Fibroblast of skin of left biceps (primary cell): ENCODE measurements at places on chromosomes 11 and 22.

DNA sequence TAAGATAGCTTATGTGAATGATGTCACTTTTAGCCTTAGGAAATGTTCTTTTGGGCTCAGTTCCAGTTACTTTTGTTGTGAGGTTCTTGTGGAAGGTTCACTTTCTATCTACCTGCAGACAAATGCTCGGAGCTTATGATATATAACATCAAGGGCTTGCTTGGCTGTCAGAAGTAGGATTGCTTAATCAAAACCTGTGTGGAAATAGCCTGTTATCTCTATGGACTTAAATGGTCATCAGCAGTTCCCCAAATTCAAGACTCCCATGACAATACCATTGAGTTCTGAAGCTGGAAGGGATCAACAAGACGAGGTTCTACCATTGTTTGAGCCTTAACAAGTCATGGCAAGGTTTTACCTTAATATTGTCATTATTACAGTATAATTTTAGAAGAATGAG lies 43.8 kb downstream of the FLI1 start:
- no peak for DNase-seq

GRCh38 chr11:65439331-65440181 lies 17.0 kb downstream of the NEAT1 start:
- DNase-seq: no peak

DNA sequence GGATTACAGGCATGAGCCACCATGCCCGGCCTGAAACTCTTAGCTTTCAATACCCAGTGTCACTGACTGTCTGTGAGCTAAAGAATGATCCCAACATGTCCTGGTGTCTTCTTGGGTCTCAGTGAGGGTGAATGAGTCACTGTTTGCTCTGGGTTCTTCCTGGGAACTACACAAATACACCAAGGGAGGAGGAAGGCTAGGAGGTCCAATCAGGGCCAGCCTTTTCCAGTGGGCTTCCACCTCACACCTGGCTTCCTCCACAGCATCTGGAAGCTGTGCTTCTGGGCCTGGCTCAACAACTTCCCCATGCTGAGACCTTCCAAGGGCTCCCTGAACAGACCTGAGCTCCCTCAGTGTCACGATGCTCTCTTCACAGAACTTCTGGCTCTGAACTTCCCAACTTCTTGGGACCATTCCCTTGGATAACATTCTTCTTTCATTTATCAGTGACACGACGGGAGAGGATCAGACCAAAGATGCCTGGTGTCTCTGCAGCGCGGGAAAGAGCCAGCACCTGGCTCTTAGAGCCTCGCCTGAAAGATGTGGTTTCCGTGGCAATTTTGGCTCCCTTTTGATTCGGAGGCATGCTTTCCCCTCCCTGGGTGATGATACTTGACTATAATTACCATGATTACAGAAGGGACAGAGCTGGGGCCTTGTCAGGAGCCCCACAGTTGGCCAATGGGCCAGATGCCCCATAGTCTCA lies 22.3 kb upstream of the CHRM4 start:
- DNase-seq: no peak

DNA sequence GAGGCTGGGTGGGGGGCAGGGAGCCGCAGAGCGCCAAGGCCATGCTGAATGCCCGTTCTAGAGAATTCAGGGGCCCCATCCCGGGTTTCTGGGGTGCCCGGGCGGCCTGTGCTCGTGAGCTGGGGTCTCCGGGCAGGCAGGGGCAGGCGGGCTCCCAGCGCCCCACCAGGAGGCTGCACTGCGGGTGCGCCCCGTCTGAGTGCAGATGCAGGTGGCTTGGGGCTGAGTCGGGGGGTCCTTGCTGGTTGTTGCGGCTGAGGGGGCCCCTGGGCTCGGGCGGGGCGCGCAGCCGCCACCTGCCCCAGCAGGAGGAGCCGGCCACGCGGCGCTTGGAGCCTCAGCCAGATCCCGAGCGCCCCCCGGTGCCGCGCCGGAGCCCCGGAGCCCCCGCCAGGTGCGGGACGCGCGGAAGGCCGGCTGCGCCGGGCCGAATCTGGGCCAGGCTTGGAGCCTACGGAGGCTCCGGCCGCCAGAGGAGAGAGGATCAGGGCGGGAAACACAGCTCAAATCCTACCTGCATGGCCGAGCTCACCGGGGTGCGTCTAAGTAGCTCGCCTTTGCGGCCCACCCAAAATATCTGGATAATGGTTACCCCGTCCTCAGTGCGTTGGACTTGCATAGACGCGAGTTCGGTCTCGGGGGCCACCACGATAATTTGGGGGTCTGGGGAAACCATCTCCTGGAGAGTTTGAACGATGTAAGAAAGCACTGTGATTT lies 590 bp upstream of the IGF2 start:
- DNase-seq: no peak

GRCh38 chr22:16586991-16587390 lies 5.6 kb downstream of the CCT8L2 start:
- DNase-seq: no peak

GRCh38 chr11:17014833-17015626 lies 816 bp upstream of the PLEKHA7 start:
- no peak for DNase-seq

- DNase-seq: no peak
Observed at GRCh38 chr11:123405123-123405592, 24.9 kb upstream of the GRAMD1B start.

GRCh38 chr11:124123622-124124021 lies 8.4 kb downstream of the VWA5A start:
- no peak for DNase-seq

DNA sequence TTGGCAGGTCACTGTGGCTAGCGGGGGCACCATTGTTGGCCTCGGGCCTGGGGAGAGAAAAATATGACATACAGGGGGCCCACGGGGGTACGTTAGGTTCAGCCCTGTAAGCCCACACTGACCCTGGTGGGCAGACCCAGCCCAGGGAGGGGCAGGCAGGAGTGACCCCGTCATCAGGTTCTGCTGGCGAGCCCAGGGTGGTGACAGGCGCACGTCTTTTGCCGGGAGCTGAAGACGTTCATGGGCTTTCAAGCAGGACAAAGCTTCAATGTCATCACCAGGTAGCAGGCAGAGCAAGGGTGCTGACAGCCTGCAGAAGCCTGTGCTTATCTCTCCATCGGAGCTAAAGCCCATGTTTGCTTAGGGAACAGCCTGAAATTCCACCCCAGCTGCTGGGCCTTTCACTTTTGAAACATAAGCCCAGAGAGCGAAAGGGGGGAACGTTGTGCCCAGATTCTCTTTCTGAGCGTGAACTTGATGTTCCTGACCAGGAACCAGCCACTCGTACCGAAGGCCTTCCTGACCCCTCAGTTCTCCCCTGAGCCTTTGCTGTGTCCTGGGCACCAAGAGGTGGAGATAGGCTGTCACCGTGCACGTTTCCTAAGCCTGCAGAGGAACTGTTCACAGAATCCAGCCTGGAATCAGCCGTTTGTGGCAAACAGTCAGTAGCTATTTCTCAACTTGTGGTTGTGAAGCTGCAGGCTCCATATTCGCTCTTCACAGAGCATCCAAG lies 74.0 kb upstream of the ATXN10 start:
- no peak for DNase-seq

DNA sequence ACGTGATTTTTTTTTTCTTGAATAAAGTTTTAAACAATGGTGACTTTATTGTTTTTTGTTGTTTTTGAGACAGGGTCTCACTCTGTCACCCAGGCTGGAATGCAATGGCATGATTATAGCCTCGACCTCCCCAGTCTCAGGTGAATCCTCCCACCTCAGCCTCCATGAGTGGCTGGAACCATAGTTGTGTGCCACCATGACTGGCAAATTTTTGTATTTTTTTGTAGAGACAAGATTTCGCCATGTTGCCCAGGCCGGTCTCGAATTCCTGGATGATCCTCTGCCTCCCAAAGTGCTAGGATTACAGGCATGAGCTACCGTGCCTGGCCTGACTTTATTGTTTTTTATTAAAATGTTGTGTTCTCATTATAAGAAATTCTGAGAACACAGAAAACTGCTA lies 12.2 kb upstream of the CRYBB3 start:
- DNase-seq: no peak

DNA sequence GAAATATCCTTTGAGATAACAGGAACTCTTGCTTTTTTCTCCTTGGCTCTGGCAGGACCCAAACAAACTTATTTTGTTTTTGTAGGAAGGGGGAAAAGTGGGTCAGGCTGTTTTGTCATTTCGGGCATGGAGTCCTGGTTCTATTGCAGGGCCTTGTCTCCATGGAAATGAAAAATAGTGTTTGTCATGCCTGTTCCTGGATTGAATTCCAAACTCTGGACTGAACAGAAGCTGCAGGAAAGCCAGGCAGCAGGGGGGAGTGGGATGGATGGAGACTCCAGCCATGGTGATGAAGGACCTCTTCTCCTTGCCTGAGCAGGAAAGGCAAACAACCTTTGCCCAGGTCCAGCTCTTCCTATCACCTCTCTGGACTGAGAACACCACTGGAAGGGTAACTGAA lies 87.0 kb downstream of the SCN3B start:
- no peak for DNase-seq

GRCh38 chr11:85307366-85307765 lies 319.8 kb downstream of the DLG2 start:
- peak; percentile 32 for DNase-seq

- DNase-seq: no peak
Observed at GRCh38 chr11:117009905-117010605, 88.2 kb downstream of the SIK3 start.

DNA sequence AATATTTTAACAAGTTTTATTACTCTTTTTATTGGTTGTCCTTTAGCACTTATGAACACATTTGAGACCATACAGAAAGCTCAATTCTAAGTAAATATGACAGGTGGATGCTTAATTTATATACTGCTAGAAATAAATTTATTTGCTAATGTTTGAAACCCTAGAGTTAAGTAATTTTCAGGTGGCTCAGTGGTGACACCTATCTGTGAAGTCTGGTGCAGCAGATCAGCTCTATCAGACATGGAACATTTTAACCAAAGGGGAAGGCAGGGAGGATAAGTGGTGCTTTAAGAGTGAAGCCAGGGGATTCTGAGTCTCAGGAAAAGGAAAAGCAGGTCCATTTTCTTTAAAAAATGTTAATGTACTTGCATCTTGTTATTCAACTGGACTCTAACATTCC lies 175.8 kb downstream of the DSCAML1 start:
- no peak for DNase-seq

DNA sequence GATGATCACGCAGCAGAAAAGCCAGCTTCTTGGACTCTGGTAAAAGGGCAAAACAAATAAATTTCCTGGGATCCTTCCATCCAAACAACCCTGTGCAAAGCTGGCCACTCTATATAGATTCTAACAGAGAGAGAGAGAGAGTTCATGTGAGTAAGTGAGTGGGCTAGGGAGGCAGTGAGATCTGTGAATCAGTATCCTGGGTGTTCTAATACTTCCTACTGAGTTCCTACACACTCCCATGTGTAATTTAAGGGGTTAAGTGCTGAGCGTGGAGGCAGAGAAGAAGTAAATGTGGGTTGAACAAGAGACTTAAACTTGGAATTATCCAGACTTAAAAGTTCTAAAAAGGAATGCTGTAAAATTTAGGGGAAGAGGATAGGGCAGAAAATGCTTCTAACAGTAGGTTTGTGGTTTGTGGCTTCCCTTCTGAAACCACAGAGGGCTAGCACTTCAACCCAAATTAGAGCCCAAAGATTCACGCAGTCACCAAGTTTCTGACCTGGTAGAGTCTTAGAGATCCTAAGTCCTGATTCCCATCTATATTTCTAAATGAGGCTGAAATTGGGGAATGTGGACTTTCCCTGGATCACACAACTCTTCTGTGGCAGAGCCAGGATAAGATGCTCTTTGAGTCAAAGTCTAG lies 413.9 kb downstream of the TENM4 start:
- DNase-seq: no peak

DNA sequence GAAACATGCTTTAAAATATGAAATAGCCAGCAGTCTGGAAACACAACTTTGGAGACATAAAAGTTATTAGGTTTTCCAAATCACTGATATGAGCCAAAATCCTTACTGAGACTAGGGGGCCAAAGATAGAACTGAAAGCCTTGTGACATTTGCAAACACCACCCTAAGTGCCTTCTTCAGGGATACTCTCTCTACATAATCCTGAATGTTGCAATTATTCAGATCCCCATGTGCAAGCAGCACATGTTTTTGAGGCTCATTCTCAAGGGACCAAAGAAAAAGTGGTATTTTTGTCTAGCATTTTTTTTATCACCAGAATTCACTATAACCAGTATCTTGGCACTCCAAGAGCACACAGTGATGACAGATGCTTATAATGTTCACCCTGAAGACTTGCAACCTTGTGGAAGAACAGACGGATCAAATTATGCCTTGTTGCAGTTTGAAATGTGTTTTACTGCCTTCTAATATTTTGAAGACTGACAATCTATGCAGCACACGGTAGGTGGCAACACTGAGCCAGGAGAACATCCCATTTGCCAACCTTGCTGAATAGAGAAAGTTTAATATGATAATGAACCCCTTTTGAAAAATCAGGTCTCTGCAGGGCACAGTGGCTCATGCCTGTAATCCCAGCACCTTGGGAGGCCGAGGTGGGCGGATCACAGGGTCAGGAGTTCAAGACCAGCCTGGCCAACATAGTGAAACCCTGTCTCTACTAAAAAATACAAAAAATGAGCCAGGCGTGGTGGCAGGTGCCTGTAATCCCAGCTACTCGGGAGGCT lies 78.5 kb downstream of the PLEKHA7 start:
- peak; percentile 55 for DNase-seq

- no peak for DNase-seq
Observed at GRCh38 chr11:102346456-102346747, 612 bp upstream of the BIRC2 start.

GRCh38 chr11:126426820-126427749 lies 71.6 kb downstream of the ST3GAL4 start:
- DNase-seq: no peak

DNA sequence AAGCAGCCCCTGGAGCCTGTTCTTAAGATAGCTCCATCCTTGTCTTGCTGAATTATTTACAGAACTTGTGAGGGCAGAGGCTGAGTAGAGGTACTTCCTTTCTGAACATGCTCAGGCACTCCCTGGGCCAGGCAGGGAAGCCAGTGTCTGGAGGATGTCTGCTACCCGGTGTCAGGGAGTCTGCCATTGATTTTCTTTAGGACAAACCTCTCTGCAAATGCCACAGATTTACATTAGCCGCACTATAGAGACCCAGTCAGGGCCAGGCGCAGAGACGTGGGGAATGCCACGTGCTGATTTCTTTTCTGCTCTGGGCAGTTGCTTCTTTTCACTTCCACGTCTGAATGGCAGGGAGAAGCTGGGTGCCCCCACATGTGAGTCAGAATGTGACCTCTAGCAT lies 585.5 kb downstream of the NTM start:
- no peak for DNase-seq

DNA sequence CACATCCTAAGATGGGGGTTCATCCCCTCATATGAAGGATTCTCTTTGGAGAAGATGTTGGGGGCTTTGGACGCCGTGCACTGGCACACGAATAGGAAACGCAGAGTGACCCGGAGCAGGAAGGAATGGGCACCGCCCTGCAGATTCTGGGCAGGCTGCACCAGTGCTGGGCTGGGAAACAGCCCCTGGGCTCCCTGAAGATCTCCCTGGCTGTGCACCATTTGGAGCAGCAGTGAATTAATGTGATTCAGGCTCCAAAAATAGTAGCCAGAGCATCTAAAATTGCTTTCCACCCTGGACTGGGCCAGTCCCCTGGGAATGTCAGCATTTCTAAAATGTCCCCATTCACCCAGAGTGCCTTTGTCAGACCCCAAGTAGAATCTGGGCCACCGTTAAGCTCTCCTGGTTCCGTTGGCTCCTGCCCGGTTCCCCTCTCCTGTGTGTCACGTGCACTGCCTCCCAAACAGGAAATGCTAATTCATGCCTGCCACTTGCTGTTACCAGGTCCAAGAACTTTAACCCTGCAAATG lies 18.6 kb downstream of the IRAG1 start:
- DNase-seq: no peak

- no peak for DNase-seq
Observed at GRCh38 chr11:24872651-24873311, 375.9 kb downstream of the LUZP2 start.

GRCh38 chr22:28949788-28950187 lies 66.4 kb downstream of the ZNRF3 start:
- peak; percentile 15 for DNase-seq
